ENCODE measurements at places on chromosomes 7 and 10.

DNA sequence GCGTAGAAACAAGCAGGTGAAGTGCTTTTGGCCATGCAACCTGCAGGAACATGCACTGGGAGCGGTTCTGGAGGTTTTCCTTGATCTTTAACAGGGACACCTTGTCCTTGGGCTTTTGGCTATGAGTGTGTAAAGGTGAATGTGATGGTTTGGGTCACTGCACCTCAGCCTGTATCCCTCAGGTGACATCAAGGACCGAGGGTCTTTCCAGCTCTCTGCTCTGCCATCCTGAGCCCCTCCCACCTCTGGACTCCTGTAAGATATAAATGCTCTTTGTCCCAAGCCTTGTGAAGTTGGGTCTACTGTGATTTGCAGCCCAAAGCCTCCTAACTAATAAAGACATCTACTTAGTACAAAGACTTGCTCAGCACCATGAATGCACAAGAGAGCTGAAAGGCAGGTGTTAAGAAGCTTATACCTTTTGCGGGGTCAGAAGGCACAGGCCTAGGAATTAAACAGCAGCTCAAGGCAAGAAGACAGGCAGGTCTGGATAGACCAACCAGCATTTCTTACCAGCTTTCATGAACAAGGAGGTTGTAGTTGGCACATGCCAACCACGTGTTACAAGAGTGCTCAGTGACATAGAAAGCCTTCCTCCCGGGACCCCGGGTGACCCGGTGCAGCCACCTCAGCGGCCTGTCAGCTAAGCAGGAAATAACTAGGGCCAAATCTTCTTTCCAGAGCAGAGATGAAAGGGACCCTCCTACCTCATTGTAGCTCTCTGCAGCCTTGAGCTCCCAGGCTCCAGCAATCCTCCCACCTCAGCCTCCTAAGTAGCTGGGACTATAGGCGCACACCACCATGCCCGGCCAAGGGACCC, 89.9 kb downstream of the CARD11 start:
- no peak for DNase-seq

DNA sequence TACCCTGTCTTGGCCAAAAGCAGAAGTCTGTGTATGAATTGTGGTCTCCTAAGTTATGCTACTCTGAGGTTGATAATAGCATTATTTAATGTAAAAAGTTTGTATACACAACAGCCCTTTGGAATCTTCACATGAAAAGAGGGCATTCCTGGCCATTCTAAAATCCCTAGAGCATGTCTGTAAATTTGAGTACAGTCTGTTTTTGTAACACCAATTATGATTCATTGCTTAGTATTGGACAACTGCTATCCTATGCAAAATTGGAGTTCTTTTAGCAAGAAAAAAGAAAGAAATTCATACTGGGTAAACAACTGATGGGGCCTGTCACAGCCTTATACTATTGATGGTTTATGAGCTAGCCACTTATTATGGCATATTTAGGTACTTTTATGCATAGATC, 10.2 kb downstream of the CUTC start:
- no peak for DNase-seq

DNA sequence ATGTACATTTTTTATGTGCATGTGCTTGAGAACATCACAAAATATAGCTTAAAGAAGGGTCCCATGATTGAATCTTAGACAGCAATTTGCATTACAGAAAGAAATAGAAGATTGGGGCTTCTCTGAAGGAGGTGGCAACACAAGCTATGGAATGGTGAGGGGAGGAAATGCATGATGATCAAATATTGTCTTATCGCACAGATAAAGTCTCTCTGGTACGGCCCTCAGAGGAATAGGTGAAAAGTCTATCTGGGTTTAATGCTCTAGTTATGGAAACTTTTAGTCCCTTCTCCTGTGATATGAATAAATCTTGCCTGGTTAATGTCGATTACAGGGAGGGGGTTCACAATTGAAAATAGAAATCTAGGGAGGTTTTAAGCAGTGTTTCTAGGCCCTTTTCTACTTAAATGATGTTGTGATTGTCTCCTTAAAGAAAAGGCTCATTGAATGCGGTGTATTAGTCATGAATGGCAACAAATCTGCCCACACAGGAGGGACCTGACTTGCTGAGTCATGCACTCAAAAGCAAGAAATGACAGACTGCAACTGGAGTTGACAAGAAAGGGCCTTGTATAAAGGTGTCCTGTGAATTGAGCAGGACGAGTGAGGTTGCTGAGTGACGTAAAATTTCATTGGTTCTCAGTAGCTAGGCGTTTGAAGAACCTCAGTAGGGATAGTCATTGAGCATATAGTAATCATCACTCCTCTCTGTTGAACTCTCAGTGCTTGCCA, 133.4 kb upstream of the CSTF2T start:
- no peak for DNase-seq

GRCh38 chr7:108270385-108271015, 140.3 kb upstream of the LAMB4 start:
- no peak for DNase-seq

GRCh38 chr10:30565449-30565848, 64.1 kb downstream of the LYZL2 start:
- no peak for DNase-seq

DNA sequence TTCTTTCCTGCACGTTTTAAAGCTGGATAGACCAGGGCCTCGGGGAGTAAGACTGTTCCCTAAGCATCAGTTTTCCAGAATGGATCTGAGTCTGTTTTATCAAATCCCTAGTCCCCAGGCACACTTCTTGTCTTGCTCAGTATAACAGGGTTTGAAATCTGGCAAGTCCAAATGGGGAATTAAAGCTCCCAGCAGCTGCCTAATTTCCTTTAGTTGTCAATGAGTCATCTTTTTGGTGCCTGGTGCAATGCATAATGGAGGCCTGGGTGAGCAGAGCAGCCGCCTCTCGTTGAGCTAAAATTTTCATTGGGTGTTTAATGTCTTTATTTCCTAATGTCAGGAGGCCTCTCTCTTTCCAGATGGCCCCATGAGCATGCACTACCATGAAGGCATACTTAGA, 87.9 kb downstream of the STRA8 start:
- DNase-seq: no peak

GRCh38 chr7:44434201-44434600, 56.3 kb downstream of the NUDCD3 start:
- no peak for DNase-seq
